Non-pigmented ciliary epithelial cell (primary cell): ENCODE measurements at places on chromosomes 11 and 22.

GRCh38 chr11:15602785-15603567 lies 488.3 kb downstream of the INSC start:
- no peak for DNase-seq

DNA sequence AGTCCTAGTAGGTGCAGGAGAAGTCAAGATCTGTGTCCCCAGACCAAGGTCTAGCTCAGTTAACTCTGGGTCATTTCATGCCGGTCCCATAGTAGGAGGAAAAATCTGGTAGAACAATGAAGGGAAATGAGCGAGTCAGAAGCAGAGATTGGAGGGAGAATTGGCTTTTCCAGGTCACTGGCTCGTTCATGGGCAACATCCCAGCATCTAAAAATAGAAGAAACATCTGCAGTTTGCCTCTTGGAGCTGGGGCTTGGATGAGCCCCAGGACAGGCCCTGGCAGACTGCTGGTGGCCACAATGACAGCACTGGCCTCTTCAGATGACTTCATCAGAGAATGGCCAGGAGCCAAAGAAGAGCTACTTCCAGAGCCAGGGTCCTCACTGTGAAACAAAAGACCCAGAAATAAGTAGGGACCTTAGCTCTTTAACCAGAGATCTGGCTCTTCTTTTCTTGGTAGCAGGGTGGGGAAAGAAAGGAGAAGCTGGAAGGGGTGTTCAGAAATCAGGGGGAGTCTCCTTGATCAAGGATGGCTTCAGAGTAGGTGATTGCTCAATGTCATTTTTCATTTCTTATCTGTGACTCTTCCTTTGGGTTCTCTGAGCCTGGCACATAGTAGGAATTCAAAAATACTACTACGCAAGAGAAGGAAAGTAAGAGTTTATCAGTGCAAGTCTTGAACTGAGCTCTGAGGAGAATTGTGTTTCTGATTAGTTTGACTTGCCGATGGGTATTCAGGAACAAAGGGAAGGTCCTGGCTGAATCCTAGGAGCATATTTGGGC lies 102.6 kb downstream of the TMPRSS5 start:
- no peak for DNase-seq

DNA sequence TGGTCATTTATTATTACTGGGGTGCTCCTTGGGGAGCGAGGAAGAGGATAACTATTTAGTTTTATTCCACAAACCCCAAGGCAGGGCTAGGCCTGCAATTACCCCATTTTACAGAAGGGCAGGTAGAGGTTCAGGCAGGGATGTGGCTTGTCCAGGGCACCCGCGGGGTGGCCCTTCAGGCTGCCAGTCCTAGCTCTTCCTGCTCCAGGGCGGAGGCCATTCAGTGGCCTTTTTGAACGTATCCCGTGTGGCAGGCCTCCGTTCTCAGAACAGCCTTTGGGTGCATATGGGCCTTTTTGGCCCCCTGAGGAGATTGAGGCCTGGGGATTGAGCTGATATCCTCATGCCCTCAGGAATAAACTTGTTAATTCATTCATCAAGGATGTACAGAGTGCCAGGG lies 66.2 kb downstream of the MPPED1 start:
- DNase-seq = no peak

DNA sequence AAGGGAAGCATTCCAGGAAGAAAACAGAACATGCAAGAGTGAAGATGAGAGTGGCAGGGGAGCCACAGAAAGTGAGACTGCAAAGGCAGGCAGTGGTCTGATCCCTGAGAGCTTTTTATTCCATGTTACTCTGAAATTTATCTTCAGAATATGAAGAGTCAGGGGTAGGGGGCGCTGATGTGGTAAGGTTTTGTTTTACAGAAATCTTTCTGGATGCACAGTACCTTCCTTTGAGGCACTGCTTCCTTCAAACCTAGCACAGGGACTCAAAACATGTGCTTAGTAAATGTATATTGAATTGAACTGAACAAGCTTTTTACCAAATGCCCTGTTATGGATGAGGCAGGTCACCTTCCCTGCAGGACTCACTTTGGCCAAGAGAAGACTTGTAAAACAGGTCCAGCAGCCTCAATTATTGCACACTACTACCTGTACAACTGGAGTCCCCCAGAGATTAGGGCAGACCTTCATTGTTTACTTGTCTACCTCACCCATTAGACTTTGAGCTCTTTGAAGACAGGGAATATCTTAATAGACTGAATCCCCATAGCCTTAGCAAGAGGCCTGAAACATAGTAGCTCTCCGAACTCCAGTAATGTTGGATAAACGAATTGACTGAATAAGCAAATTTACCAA lies 2.2 kb downstream of the PAK1 start:
- DNase-seq = no peak

GRCh38 chr11:64015510-64015909 lies 20.2 kb upstream of the FLRT1 start:
- DNase-seq = no peak

DNA sequence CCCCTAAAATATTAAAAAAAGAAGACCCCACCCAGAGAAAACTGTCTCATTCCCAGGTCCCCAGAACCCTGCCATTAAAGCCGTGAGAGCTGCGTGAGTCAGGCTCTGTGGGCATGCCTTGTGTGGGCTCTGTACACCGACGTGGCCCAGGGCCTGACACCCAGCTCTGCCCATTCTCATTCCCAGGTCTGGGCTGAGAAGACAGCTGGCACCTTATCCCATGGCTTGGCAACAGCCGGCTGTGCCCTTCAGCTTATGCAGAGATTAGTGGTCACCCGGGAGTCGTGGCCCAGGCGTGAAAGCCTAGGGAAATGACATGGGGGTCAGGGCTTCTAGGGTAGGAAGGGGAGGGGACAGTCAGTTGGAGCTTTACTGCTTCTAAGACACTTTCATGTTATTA lies 31.9 kb downstream of the OTOG start:
- no peak for DNase-seq

- DNase-seq = no peak
Observed at GRCh38 chr11:2424811-2425495, 19.4 kb downstream of the TRPM5 start.

DNA sequence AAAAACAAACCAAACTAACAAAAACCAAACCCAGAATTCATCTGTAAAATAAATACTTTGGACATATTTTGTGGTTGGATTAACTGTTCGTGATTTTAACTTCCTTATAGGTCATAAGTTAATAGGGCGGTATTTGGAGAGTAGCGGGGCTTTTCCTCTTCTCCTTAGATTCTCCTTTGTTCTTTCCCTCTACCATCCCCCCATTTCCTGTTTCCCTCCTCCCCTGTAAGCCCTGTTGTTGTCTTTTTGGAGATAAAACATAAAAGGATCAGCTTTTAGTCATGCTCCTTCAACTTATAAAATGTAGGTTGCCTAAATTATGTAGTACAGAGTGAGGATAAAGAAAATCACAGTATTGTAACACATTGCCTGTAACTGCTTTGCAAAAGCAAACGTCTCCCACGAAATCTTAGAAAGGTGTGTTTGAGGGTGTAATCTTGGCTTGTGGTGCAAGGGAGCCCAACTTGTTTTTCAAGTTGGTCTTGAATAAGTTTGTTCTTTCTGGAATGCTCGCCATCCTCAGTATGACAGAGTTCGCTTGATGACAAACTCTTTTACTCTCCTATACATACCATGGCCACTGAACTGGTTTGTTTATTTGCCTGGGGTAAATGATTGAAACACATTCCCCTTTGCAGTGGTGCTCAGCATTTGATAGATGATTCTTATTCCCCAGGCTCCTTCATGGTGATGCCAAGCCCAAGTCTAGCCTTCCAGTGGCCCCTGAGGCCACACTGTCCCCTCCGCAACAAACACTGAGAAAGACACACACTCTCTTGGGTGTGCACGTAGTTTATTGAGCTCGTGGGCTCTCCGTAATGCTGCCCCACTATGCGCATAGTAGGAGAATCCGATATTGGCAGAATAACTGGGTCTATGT lies 49.4 kb downstream of the TEAD1 start:
- no peak for DNase-seq

- DNase-seq = no peak
Observed at GRCh38 chr22:47050401-47051051, 288.1 kb downstream of the TBC1D22A start.

DNA sequence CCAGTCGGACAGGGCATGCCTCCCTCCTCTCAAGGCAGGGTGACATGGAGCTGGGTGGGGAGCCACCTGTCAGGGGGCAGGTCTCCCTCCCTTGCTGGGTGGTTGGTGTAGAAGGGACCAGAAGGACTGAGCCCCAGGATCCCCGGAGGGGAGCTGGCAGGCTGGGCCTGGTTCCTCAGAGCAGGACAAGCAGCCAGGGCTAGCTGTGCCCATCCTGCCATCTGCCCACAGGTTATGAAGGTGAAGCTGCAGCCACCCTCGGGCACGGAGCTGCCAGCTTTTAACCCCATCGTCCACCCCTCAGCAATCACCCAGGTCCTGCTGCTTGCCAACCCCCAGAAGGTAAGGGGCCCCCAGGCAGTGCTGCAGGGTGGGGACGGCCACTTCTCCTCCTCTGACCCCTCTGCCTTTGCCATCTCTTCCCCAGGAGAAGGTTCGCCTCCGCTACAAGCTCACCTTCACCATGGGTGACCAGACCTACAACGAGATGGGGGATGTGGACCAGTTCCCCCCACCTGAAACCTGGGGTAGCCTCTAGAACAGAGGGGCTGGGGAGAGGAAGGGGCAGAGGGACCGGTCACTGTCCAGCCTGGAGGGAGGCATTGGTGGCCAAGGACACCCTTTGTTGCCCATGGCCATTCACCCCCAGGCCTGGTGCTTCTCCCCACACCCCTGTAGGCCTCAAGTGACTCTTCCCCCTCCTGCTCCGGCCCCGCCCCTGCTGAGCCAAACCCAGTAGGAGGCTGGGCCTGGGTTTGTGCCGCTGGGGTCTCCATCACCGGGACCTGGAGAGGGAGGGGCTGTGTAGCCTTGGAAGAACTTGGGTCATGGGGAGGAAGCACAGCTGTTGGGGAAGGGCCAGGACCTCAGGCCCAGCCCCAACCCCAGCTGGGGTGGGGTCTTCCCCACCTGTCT lies 7.0 kb upstream of the SH3BP1 start:
- no peak for DNase-seq

DNA sequence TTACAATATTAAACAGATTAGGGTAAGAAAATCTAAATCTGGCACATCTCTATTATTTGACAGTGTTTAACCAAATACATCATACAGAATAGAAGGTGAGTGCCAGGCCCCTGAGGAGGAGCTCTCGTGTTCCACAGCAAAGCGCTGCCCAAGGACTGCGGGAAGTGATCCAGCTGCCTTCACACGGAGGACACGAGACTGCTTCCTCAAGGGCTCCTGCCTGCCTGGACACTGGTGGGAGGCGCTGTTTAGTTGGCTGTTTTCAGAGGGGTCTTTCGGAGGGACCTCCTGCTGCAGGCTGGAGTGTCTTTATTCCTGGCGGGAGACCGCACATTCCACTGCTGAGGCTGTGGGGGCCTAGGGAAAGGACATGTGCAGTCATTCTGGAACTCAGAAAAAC lies 71.1 kb downstream of the NCAPD3 start:
- DNase-seq = no peak

- no peak for DNase-seq
Observed at GRCh38 chr22:45554040-45554406, 51.3 kb downstream of the FBLN1 start.

GRCh38 chr11:85991508-85991907 lies 77.4 kb downstream of the PICALM start:
- no peak for DNase-seq

GRCh38 chr11:109401545-109401944 lies 20.4 kb upstream of the C11orf87 start:
- DNase-seq = no peak

DNA sequence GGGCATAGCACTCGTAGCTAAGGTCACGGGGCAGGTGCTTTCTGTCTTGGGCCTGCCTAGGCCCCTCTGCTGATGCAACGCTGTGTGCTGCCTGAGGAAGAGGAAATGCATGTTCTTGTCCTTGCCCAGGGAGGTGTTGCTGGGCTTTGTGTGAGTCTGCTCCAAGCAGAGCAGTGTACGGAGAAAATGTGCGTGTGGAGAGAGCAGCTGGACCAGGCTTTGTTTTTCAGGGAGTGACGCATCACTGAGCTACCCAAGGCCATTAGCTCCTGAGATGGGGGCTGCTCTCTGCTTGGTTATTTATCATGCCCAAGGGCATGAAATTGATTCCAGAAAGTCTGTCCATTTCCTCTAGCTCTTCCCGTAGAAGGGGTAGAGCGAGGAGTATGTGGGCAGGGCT lies 82.9 kb upstream of the THY1 start:
- no peak for DNase-seq

DNA sequence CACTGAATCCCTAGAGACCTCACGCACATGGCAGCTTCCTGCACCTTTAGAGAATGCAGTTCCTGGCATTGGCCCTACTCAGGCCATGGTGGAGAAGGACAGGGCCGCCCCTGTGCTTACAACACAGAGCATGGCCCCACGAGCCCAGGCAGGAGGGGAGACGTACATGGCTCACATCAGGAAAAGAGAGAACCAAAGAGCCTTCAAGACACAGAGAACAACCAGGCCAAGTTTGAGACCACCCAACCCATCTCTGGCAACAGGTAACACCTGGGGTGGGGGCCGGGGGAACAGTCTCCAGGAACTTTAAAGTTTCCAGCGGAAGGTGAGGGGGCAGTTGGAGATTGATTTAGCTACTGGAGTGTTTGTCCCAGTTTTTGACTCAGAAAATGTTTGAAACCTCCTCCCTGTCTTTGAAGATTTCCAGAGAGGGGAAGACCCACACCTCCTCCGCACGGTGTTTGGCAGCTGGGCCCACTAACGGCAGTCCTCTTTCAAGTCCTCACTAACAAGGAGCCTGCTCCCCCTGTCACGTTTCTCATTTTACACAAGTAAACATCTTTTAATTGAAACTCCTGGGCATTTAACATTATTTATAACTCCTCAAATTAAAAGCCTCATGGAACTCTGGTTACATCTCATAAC lies 1423.8 kb downstream of the TBC1D22A start:
- no peak for DNase-seq

DNA sequence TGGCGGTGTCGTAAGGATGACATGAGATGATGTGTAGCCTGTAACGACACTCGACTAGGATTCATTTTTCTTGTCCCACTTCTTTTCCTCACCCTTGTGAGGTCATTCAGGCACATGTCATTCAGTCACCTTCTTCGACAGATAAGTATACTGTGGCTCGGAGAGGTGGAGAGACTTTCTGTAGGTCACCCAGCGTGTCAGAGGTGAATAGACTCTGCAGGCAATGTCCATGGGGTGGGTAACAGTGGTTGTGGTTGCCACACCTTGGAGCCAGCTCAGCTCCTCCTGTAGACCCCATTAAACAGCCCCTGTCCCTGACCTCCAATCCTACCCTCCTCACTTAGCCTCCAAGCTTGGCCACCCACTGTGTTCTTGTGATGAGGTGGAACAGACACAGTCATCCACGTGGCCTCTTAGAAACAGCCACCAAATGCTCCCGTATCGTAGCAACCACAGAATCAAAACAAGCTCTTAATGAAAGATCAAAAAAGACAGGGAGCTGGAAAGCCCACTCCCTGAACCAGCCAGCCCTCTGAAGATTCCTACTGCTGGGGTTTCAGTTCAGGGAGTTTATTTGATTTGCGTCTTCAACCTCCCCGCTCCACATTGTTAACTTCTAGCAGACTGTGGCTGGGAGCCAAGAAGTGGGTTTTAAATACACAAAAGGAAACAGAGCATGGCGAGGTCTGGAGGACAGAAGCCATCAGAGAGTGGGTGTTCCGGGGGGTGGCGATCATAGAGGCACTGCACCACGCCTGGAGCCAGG lies 89.0 kb upstream of the GRK3 start:
- DNase-seq = no peak
